Cardiac septum (tissue), 1 donor: ENCODE measurements at places on chromosomes 7 and 10.

- DNase-seq = no peak
These were observed 45.5 kb upstream of the ZNF716 start for GRCh38 chr7:57404343-57404966.

GRCh38 chr10:89153116-89153515 is 54.0 kb downstream of the CH25H start:
- no peak for DNase-seq

GRCh38 chr10:9342885-9343570 is 1288.5 kb downstream of the GATA3 start:
- DNase-seq = no peak

GRCh38 chr7:83201355-83201754 is 38.7 kb upstream of the PCLO start:
- DNase-seq = no peak

- DNase-seq = no peak
These were observed 89.0 kb upstream of the FGFR2 start for GRCh38 chr10:121687095-121687813.
